ENCODE measurements at places on chromosomes 3 and 15.

DNA sequence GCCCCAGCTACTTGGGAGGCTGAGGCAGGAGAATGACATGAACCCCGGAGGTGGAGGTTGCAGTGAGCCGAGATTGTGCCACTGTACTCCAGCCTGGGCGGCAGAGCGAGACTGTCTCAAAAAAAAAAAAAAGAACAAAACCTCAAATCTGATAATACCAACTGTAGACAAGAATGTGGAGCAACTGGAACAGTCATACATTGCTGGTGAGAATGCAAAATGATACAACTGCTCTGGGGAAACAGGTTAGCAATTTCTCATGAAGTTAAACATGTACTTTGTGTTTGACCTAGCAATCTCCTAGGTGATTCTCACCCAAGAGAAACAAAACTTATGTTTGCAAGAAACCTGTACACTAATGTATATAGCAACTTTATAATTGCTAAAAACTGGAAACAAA, 4.4 kb upstream of the VHL start:
- no peak for DNase-seq

DNA sequence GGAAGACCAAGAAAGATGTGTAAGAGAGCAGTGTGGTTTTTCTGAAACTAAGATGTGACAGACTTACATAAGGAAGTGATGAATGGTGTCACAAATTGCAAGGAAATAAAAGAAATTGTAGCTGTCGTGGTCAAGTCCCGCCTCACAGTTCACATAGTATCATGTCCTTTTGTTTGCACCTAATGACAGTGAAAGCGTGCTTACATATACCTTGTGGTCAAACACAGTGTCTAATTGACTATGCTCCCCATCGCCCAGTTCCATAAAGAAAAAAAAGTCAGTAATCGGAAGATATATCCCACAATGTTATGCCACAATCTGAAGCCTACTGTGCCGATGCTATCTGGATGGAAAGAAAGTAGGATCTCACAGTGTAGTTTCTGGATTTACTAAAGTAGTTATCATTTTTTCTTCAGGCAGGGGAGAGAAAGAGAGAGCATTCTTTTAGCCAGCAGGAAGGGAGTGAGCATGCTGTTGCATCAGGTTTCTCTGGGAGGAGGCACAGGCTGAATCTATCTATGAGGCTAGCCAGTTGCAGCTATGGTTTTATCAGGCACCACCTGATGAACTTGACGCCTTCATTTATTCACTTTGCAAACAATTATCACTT, 9.8 kb upstream of the PLSCR1 start:
- no peak for DNase-seq

GRCh38 chr3:164940745-164941144, 137.6 kb downstream of the SI start:
- DNase-seq: no peak

DNA sequence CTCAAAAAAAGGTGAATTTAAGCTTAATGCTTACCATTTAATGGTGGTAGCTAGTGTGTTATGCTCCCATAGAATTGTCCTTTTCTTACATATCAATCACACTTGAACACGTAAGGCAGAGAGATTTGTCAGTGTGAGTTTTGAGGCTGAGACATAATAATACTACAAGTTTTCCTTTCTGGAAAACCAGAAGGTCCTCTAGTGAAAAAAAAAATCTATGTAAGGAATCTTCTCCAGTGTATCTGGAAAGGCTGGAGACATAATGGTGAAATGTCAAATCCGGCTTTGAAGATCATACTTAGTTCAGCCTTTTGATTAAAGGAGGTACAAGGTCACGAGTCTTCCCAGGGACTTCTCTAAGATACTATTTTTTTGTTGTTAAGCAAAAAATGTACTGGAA, 3.4 kb downstream of the TSC22D2 start:
- DNase-seq: no peak

DNA sequence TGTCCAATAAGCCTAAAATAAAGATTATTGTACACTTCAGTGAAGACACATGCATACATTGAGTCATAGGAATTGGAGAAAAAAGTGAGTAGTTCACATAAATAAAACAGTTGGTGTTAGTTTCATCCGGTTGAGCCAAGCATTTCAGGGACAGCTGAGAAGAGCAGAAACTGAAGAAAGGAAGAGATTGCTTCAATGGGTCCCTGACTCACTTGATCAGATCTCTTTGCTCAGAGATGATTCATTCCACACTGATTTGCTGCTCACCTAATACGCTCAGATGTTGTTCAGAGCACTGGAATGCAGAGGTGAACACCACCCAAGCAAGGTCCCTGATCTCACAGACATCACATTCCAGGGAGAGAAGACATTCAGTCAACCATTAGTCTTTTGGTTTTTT, 93.7 kb downstream of the RAD18 start:
- no peak for DNase-seq

DNA sequence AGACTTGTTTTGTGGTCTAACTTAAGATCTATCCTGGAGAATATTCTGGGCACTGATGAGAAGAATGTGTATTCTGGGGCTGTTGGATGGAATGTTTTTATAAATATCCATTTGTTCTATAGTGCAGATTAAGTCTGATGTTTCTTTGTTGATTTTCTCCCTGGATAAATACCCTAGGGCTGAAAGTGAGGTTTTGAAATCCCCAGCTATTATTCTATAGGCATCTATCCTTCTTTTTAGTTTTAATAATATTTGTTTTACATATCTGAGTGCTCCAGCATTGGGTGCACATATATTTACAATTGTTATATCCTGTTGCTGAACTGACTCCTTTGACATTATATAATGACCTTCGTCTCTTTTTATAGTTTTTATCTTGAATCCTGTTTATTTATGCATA, 42.9 kb downstream of the GALK2 start:
- no peak for DNase-seq
